ENCODE measurements at places on chromosomes 5 and 9.

DNA sequence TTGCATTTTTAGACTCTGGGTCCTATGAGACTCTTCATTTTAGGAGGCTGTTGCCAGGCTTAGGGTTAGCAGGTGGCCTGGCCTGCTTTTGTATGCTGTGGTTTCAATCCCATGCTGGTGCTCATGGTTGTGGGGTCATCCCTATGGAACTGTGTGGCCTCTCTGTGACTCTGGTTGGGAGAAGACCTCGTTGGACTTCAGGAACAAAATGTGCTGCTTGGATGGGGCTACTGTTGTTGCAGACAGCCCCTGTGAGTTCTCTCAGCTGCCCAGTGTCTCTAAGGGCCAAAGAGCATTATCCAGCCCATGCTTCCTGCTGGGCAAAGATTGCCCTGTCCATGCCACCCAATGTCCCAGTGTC is 169.5 kb upstream of the S1PR3 start:
- DNase-seq: no peak

GRCh38 chr5:112628214-112628980 is 109.3 kb upstream of the APC start:
- DNase-seq: no peak

DNA sequence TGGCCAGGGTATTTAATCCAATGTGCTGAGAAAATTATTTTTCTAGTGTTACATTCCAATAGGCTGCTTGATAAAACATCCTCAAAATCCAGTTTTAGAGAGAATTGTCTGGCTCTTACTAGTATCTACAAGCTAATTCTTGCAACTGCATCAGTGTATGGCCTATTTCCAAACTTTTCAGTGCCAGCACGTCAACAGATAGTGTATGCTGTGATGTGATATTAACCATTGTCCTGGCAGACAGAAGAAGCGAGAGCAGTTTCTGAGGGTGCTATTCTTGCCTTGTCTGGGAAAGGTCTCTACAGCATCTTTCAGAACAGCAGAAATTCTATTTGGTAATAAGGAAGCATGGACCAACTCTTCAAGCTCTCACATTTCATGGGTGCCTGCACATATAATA is 174.2 kb upstream of the CDH12 start:
- DNase-seq: no peak

DNA sequence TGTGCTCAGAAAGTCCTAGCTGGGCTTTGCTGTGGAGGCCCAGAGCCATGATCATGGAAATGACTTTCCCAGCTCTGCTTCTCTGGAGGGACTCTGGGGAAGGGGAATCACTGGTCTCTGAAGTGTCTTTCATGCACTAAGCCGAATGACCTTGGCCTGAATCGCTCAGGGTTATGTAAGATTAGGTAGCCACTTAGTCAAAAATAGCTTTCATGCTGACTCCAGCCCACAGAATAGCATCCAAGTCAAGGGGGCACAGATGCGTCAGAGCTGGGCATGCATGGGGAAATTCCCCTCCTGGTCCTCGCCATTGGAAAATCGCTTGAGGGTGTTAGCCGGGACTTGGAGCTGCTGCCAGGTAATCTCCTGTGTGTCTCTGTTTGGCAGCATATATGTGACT is 36.1 kb upstream of the PPARGC1B start:
- DNase-seq: no peak

- peak; percentile 59 for DNase-seq
Observed at GRCh38 chr5:119330367-119331183, 25.2 kb upstream of the TNFAIP8 start.
